ENCODE measurements at places on chromosomes 5 and 9. TPM values are rescaled to one million over a fixed set of nuclear protein-coding genes. Genes with fewer than 3 reads are reported as not detected.

The DBH gene
- total RNA-seq, result not detected

The FBXO4 gene
- total RNA-seq, result 8.8 TPM

The LRRC14B gene
- total RNA-seq, result not detected

The CDH10 gene
- total RNA-seq, result 0.17 TPM

The MYOT gene
- total RNA-seq, result 3.0 TPM

The PCDHA2 gene
- not detected for total RNA-seq

The PCA3 gene
- not detected for total RNA-seq

The ANKRD34B gene
- total RNA-seq, result not detected

GRCh38 chr9:22405869-22406659 lies 40.6 kb upstream of the DMRTA1 start:
- DNase-seq, result no peak

GRCh38 chr5:98793223-98793622 lies 19.8 kb downstream of the RGMB start:
- no peak for DNase-seq

DNA sequence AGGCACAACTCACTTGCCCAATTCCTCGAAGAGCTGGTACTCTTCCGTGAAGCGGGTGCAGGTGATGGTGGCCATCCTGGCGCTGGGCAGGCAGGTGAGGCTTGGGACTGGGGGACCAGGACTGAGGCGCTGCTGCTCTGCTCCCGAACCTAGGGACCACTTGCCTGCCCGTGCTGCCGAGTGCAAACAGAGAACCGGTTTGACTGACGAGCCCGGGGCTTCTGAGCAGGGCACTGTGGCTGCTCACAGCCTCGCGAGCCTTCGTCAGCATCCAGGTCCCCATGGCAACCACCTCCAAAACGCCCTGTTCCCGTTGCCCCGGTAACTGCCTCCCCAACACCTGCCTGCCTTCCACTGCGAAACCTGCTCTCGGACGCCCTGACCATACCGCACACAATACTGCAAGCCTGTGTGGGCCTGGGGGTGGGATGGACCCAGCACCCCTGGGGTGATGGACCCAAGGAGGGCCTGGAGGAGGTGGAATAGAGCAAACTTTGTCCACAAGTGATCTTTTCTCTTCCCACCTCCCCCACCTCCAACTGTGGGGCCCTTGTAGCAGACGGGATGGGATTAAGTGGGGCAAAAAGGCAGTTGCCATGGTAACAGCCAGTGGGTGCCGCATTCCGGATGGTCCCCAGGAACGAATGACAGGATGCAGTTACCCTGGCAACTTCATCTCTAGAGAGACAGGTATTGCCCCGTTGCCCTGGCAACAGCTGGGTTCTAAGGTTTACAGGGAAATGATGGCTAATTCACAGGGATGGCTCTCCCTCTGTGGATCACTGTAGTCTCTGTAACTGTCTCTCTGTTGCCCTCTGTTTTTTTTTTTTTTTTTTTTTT lies at the start of gene CAMK2A:
TSS of gene CAMK2A (minus strand) at position 223 of the 840 bp plus-strand sequence. CDS start at position 75, 148 bp downstream.
- DNase-seq, result no peak

DNA sequence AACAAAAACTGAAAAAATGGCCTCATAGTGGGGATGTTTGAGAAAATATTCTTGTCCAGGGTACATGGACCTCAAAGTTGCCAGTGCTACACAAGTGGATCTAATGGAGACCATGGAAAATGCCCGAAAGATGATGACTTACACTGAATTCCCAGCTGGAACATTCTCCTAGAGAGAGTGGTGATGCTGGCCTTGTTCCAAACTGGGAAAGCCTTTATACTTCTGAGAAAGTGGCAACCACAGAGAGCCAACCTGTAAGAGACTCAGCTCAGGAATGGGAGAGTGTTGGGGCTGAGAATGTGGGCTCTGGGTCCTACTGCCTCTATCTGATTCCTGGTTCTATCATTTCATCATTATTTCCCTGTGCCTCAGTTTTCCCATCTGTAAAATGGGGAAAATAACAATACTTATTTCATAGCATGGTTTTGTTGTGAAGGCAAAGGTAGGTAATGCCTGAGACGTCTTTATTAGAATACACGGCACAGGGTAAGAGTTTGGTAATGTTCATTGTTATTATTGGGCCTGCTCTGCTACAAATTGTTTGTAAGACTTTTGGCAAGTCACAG lies 229.0 kb upstream of the PANK3 start:
- DNase-seq, result no peak

GRCh38 chr9:135544981-135545635 lies 818 bp upstream of the OBP2A start:
- DNase-seq, result no peak

DNA sequence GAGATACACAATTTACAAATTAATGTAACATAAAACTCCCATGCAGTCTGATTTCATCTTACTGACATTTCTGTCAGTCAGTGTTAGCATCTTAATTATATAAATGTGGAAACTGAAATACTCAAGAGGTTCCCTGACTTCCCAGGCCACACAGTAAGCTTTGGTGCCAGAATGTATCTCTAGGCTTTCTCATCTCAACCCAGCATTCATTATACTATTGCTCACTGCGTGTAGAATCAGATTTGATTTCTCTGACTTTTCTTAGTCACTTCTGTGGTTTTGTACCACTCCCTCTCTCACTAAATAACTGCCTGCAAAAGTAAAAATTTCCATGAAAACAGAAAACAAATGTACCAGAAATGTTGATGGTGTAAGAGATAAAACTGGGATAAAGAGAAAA lies 31.7 kb upstream of the CDKN2B start:
- DNase-seq, result peak; percentile 86

- peak; percentile 44 for DNase-seq
These were observed 28.2 kb downstream of the MTRR start for GRCh38 chr5:7897014-7897600.

- DNase-seq, result no peak
These were observed 46.3 kb downstream of the STC2 start for GRCh38 chr5:173281910-173282309.

GRCh38 chr5:149902177-149902576 lies 42.4 kb downstream of the PDE6A start:
- no peak for DNase-seq

GRCh38 chr5:34582371-34582770 lies 73.8 kb upstream of the RAI14 start:
- no peak for DNase-seq

GRCh38 chr9:86642721-86643120 lies 288.5 kb upstream of the TUT7 start:
- DNase-seq, result no peak

- no peak for DNase-seq
These were observed 41.3 kb upstream of the SEMA5A start for GRCh38 chr5:9587135-9587534.

DNA sequence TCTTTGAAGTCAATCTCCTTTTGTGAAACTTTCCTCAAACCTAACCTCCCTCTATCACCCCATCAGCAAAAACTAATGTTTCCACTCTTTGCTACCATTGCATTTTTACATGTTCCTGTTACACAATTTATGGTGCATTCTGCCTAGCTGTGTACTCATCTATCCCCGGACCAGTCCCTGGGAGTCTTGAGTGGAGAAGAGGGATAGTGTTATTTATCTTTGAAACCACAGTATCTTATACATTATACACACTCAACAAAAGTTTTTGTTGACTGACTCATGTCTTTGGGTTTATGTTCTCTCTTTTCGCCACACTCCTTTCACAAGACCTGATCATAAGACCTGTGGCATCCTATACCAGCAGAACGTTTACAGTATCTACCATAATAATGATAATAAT lies 26.4 kb downstream of the TNFAIP8 start:
- no peak for DNase-seq

DNA sequence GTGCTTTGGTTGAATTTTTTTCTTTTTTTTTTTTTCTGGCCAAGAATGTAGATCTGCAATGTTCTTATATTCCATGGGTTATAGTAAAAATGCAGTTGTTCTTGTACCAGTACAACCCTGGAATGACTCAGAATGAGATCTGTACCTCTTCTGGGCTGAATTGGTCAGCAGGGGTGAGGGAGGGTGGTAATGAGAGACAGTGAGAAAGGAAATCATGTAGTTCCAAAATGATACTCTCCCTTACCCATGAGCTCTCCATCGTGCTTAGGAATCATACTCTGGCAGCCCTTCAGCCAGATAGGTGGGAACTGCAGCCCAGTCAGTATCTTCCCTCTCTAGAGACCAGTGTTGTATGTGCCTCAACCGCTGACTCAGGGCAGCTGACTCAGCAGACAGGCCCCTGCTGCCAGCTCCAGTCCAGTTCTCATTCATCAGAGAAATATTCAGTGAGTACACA lies 2.1 kb upstream of the GLIS3 start:
- peak; percentile 93 for DNase-seq

- no peak for DNase-seq
These were observed 946 bp downstream of the ADCY2 start for GRCh38 chr5:7396713-7397454.

GRCh38 chr5:178232124-178232919 lies at the start of gene PHYKPL:
PHYKPL (minus strand) TSS chr5:178232802; CDS start chr5:178232550, 252 bp downstream.
- DNase-seq, result peak; percentile 50

Measured in mammary epithelial cell (primary cell).